Stimulated activated CD8-positive, alpha-beta memory T cell treated with anti-CD3 and anti-CD28 coated beads, Interleukin-4, amount 100 ng/mL, for 1 hour (primary cell): ENCODE measurements at places on chromosomes 11 and 22.

DNA sequence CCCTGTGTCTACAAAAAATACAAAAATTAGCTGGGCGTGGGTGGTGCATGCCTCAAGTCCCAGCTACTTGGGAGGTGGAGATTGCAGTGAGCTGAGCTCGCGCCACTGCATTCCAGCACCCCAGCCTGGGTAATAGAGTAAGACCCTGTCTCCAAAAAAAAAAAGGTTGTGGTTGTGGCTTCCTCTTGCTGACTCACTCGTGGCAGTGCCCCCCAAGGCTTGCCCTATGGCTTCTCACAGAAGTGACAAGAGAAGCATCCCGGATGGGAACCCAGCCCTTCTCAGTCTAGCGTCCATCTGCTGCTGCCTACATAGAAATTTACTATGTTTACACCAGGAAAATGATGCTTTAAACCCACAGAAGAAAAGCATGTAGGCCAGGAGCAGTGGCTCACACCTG, 68.5 kb upstream of the PITPNB start:
- DNase-seq = no peak

DNA sequence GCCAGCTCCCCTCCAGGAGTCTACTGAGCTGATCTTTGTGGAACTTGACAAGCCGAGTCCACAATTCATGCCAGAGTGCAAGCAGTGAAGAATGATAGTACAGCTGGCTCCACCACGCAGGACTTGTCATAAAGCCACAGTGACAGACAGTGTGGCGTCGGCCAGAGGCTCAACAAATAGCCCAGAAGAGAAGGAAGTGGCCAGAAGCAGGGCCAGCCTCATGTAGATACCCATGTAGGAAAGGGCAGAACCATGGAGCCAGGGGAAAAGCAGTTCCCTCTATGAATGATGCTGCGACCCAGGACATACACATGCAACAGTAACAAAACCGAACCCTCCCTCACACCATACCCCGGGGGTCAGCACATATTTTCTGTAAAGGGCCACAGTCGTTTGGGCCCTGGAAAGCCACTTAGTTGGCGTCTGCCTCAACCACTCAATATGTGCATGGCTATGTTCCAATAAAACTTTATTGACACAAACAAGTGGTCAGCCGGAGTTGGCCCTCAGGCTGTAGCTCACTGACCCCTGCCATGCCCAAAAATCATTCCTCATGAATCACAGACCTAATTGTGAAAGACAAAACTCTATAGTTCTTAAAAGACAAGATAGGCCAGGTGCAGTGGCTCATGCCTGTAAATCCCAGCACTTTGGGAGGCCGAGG, 161.4 kb downstream of the BRD1 start:
- no peak for DNase-seq

DNA sequence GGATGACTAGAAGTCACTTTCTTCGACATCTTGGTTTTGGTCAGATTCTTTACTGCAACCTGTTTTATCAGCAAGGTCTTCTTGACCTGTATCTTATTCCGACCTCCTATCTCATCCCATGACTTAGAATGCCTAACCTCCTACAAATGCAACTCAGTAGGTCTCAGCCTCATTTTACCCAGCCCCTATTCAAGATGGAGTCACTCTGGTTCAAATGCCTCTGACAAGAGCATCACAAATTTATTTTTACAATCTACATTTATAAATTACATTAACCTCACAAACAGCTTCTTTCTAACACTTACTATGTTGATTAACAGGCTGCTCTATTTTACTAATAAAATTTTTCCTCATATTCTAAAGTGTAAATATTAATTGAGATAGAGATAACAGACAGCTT, 867.0 kb upstream of the CNTN5 start:
- no peak for DNase-seq

GRCh38 chr11:42201603-42202148, 742.2 kb upstream of the LRRC4C start:
- DNase-seq = no peak

- no peak for DNase-seq
Measured at GRCh38 chr11:79139900-79140299, 300.9 kb downstream of the TENM4 start.

GRCh38 chr22:44340271-44341239, 27.8 kb upstream of the SHISAL1 start:
- no peak for DNase-seq

DNA sequence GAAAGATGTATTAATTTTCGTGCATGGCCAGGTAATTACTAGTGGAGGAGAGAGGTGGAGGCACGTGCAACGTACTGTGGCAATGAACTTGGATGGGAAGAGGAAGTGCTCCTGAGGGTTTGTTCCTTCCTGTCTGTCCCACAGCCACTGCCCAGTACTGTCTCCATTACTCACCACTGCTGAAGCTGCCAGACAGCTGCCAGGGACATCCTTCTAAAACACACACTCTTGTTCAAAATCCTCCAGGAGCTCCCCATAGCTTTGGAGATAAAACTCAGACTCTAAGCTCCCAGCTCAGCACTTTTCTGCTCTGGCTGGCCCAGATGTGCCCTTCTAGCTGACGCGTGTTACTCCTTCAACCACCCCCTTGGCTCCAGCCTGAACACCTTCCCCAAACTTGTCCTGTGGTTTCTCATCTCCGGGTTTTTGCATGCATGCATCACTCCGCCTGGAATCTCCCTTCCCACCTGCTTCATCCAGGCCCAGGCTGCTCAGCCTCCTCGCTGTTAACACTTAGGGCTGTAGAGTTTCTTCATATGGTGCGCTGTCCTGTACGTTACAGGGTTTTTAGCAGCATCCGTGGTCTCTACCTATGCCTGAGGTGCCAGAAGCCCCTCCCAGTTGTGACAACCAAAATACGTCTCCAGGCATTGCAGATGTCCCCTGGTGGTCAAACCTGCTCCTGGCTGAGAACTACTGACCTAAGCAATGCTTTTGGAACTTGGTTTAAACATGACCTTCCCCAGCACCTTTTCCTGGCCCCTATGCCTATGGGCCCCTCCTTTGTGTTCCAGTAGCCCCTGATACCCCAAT, 69.5 kb downstream of the C11orf91 start:
- DNase-seq = no peak

- no peak for DNase-seq
Measured at GRCh38 chr22:43205748-43206508, 19.0 kb upstream of the TTLL12 start.

DNA sequence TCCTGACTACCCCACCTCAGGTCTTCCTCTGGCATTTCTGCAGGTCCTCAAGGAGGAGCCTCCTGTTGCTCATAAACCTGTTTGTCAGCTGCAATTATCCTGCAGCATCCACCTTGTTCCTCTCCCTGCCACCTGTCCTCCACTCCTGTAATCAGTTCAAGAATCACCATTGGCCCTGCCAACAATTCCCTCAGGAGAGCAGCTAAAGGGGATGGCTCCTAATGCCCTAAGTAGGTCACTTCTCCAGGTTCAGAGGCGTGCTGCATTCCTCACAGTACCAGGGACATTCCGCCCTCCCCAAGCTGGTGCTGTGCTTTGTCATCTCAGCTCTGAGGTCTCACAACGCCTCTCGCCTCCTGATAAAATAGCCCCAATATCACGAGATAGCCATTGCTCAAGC, 2.1 kb downstream of the CLDN25 start:
- DNase-seq = no peak

- DNase-seq = no peak
Measured at GRCh38 chr11:16722581-16723344, 15.7 kb upstream of the C11orf58 start.

- no peak for DNase-seq
Measured at GRCh38 chr11:101321222-101321621, 191.6 kb upstream of the PGR start.

GRCh38 chr11:1006762-1007161, 29.8 kb downstream of the MUC6 start:
- DNase-seq = no peak

GRCh38 chr22:27878541-27878940, 40.5 kb downstream of the PITPNB start:
- no peak for DNase-seq

DNA sequence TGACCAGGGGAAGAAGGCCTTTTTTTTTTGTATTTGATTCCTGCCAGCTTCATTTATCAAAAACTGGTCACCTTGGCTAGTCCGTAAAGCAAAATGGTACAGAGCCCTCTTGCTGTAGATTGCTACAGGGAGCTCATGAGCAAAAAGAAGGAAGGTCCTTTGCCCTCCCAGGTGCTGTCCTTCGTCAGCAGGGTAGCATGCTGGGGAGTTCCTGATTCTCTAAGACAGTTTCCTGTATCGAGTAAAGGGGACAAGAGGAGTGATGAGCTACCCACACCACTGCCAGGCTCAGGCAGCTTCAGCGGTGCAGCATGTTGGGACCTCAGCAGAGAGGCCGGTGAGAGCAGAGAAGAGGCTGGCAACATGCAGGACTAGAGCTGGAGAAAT, 67.8 kb upstream of the CSNK2A3 start:
- no peak for DNase-seq

- DNase-seq = no peak
Measured at GRCh38 chr11:94199136-94200130, 70.8 kb downstream of the PANX1 start.

DNA sequence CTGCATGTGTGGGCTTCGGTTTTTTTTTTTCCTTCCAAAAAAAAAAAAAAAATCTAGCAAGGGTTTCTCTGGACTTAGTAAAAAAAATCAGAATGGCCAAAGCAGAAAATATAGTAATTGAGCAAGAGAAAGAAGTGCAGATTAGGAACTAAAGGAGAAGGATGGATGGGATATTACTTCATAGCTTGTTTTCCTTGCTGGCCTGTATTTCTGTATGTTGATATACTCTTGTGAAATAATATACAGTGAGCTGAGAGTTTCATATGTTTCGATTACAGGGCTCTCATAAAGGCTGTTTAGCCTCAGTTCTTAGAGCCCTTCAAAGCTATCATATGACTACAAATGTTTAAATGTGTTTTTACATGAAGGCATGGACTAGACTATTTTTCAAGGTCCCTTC, 34.3 kb upstream of the NFRKB start:
- no peak for DNase-seq

- DNase-seq = no peak
Measured at GRCh38 chr11:33942954-33943353, 51.1 kb upstream of the LMO2 start.

- DNase-seq = no peak
Measured at GRCh38 chr11:102147632-102148031, 37.4 kb downstream of the YAP1 start.

DNA sequence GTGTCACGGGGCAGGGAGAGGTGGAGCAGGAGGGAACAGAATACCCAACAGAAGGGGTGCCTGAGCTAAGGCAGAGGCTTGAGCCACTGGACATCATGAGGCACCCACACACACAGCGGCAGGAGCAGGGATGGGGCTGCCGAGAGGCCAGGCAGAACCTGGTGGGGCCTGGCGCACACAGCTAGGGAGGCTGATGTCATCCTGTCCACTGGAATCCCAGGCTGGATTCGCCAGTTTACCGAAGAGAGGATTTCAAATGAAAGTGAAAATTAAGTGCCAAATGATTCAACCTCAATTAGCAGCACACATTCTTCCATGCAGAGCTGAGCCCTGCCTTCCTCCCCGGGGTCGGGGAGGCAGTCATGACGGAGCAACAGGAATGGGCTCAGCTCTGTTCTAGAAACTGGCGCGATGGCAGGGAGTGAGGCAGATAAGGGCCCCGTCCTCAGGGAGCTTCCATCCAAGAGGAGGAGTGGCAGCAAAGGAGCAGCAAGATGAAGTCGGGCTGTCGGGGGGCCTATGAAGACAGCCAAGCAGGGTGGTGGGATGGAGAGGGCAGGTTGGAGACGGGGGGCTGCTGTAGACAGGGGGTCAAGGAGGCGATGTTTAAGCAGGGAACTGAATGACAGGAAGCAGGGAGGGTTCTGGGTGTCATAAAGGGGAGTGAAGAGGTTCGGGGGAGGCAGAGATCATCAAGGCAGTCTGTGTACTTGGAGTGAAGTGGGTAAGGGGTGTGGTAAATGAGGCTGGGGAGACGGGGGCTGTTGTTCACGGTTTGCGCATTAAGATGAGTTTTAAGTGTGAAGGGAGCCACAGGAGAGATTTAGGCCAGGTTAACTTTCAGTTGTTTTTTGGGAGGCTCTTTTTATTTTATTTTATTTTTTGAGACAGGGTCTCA, 6.4 kb downstream of the RAC2 start:
- no peak for DNase-seq

DNA sequence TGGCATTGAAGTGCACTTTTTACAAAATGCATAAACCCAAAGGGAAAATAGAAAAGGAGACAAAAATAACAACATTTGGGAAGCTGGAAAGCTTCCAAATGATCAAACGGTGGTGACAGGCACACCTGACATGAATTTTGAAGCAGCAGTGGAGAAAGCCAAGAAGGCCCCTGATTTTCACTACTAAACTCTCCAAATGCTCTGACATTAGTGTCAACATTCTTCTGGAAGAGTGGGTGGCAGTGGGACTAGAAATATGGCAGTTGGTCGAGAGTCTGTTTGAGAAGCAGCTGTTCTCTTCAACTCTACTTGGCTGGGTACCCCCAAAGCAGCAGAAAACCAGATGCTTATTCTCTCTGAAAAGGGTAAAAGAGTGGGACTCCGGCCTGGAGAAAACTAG, 12.3 kb upstream of the APOA5 start:
- no peak for DNase-seq

DNA sequence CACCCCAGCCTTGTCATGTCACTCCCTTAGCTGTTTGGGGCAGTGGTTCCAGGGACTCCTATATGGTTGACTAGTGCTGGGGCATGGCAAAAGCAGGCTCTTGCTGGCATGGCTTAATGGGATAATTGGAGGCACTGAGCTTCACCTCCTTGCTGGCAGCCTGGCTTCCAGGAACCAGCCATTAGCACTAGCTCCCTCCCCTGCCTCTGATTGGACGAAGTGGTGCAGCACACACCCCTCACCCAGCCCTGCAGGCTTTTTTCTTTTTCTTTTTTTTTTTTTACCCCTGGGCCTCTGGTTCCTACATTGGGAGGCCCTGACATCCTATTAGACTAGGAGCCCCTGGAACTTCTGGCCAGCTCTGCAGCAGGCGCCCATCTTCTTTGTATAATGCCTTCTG, 18.6 kb downstream of the PHLDB1 start:
- DNase-seq = no peak

- DNase-seq = no peak
Measured at GRCh38 chr11:130634961-130635473, 186.6 kb downstream of the ADAMTS15 start.

DNA sequence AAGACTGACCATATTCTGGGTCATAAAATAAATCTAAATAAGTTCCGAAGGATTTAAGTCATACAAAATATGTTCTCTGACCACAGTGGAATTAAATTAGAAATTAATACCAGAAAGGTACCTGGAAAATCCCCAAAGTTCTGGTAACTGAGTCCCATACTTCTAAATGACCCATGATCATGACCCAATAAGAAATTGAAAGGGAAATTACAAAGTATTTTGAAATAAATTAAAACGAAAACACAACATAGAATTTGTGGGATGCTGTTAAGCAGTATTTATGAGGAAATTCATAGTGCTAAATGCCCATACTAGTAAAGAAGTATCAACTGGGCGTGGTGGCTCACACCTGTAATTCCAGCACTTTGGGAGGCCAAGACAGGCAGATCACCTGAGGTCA, 23.4 kb upstream of the IL10RA start:
- no peak for DNase-seq

GRCh38 chr11:72072348-72072747, 8.0 kb downstream of the NUMA1 start:
- no peak for DNase-seq
